ENCODE measurements at places on chromosomes 12 and 14.

- no peaks in the 10 kb centered on the region for H3K27me3 ChIP-seq
- DNase-seq = no peak
- H3K4me3 ChIP-seq = no peak overlapping the region
- no peak overlapping the region for H3K27ac ChIP-seq
- no peaks in the 10 kb centered on the region for H3K36me3 ChIP-seq
Measured at GRCh38 chr12:26791301-26791791, 41.6 kb downstream of the ITPR2 start.

DNA sequence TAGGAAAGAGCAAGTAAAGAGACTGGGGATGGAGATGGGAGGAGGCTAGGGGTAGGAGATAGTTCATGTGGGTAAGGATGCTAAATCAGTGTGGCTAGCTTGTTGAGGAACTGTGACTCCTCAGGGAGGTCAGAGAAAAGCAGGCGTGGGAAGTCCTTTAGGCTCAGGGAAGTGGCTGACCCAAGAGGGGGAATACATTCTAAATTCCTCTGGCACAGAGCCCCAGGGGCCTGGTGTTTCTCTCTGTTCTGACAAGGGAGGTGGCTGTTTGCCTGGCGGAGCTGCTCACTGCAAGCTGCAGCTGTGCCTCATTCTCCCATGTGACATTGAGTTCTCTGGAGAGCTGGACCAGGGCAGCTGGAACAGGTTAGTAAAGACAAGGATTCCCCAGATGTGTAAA is 152.2 kb upstream of the SLC38A2 start:
- H3K36me3 ChIP-seq = no peaks in the 10 kb centered on the region
- DNase-seq = no peak
- no peaks in the 10 kb centered on the region for H3K4me1 ChIP-seq
- H3K27ac ChIP-seq = no peak overlapping the region

GRCh38 chr14:36517242-36518030 is 2.6 kb downstream of the NKX2-1 start:
- H3K4me1 ChIP-seq = peaks cover 9% of the 10 kb centered on the region
- H3K27ac ChIP-seq = no peak overlapping the region
- peaks cover 93% of the 10 kb centered on the region for H3K27me3 ChIP-seq
- no peaks in the 10 kb centered on the region for H3K36me3 ChIP-seq

- H3K27me3 ChIP-seq = no peaks in the 10 kb centered on the region
- no peak for DNase-seq
- H3K4me3 ChIP-seq = no peak overlapping the region
- H3K27ac ChIP-seq = no peak overlapping the region
- H3K36me3 ChIP-seq = no peaks in the 10 kb centered on the region
Measured at GRCh38 chr12:106145539-106146447, 7.0 kb upstream of the NUAK1 start.

- H3K27me3 ChIP-seq = no peaks in the 10 kb centered on the region
- H3K36me3 ChIP-seq = peaks cover 18% of the 10 kb centered on the region
Measured at GRCh38 chr12:118391836-118392235, 15.5 kb downstream of the SUDS3 start.

All from iPS DF 6.9 (cell line).